ENCODE measurements at places on chromosomes 3 and 15.

GRCh38 chr3:167839460-167840134 is 104.1 kb downstream of the SERPINI1 start:
- no peak for DNase-seq

- no peak for DNase-seq
Measured at GRCh38 chr3:127457546-127458145, 132.9 kb downstream of the TPRA1 start.

GRCh38 chr3:1971780-1972179 is 126.9 kb upstream of the CNTN4 start:
- DNase-seq = no peak

- no peak for DNase-seq
Measured at GRCh38 chr3:127889976-127890650, 24.9 kb upstream of the KBTBD12 start.

- DNase-seq = no peak
Measured at GRCh38 chr3:135922903-135923250, 42.7 kb upstream of the PPP2R3A start.

DNA sequence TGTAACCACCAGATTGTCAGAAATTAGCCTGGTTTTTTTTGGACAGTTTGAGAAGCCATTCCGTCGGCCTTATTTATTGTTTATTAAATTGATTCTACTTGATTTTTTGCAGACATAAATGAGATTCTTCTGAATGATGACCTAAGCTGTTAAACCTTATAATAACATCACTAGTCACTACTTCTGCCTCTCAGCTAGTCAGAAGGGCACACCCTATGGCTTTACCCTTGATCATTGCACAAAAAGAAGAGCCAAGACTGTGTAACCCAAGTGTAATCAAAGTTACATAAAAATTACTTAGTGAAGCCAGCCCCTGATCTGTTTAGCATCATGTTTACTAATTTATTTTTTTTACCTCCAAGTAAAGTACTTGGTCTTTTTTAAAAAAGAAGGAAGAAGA is 64.3 kb downstream of the CHL1 start:
- DNase-seq = no peak

DNA sequence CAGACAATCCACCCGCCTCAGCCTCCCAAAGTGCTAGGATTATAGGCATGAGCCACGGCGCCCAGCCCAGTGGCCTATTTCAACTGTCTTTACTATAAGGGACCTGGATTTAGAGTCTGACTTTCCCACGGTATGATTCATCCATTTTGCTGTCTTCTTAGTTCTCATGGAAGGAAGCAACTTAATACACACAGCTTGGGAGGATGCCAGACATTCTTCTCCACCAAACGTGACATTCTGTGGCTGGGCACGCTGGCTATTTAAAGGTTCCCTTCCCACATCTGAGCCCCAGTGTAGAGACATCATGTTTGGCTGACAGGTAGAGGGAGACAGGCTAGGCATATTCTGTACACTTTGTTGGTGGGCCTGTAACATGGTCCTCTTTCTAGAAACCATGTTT is 26.2 kb downstream of the FAM43A start:
- no peak for DNase-seq

DNA sequence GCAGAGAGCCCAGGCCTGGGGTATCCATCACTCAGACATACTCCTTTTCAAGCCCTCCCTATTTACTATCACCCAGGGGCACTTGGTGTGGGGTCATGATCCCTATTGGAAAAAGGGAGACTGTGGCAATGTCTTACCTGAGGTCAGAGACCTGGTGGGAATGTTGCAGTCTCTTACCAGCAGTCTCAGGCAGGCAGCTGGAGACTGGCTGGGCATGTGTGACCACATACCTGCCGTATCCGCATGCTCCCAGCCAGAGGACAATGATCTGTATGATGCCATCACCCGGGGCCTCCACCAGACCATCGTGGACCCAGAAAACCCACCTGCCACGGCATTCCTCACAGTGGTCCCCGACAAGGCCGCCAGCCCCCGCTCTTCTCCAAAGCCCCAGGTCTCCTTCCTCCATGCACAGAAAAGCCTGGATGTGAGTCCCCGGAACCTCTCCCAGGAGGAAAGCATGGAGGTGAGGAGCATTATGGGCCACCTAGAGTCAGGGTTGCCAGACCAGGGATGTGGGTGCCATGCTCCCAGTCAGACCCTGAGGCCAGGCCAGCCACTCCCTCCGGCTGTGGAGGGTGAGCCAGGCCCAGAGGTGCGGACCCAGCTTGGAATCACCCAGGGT is 5.9 kb downstream of the SH2D7 start:
- DNase-seq = no peak

GRCh38 chr15:37009288-37009687 is 91.1 kb downstream of the MEIS2 start:
- no peak for DNase-seq

DNA sequence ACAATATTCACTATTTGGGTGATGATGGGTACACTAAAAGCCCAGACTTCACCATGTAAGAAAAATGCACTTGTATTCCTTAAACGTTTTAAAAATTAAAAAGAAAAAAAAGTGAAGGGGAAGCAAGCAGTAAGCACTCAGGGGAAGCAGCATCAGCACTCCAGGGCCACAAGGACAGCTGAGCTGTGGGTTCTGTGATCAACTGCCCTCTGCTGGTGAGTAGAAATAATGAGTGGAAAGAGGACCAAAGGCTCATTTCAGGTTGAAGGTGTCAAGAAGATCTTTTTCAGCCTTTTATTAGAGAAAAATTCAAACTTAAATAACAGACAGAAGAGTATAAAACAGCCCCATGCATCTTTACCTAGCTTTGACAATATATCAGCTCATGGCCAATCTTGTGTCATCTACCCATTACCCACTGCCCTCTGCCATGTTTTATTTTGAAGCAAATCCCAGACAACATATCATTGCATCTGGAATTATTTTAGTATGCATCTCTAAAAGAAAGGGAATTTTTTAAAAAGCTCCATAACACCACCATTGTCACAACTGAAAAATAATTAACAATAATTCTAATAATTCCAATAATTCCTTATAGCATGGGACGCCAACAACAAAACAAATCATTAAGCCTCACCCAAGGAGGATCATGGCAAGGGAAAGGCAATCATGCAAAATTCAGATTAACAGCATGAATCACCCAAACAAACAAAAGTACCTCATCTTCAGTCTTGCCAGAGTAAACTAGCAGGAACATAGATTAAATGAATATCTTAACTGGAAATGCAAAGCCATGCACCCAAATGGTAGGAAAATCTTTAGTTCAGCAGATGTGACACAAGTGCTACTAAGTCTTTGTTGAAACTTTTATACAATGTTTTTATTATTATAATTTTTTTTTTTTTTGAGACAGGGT is 42.5 kb downstream of the TAMM41 start:
- no peak for DNase-seq

DNA sequence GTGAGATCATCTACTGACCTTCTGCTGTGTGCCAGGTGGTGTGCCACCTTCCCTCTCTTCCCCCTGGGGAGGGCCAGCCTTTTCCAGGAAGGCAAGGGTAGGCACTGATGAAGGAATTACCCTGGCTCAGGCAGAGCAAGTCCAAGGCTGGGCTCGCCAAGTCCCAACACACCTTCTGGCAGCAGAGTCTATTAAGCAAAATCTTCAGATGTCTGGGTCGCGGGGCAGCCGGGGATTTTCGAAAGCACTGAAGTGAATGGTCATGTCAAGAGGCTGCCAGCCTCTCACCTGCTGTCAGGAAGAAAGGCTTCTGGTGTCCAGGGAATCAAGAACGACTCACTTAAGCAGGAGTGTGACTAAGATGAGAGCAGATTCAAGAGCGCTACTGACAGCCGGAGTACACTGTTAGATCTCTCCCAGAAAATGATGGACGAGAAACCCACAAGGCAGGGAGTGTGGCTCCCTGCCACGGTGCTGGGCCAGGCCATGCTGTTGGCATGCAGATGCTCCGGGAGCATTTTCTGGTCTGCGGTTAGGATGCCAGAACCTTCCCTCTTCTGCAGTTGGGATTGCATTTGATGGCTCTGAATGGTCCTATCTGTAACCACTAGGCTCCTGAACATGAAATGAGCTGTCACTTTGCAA is 479.8 kb downstream of the SHQ1 start:
- DNase-seq = no peak

GRCh38 chr15:78617076-78617475 is 3.7 kb downstream of the CHRNA3 start:
- no peak for DNase-seq

DNA sequence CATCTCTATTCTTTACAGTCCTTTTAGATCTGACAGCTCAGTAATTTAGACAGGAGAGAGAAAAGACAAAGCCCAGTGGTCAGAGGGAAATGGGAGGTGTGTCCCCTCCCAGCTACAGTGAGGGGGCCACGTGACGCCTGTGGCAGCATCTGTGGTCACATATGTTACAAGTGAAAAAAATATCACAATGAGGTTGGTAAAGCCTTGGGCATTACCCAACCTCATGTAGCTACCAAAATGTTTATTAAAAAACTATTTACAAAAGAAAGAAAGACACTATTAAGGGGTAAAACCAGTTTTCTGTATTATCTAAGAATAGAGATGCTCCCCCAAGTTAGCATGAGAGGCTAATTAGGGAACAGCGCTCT is 42.9 kb upstream of the PLCL2 start:
- DNase-seq = no peak

DNA sequence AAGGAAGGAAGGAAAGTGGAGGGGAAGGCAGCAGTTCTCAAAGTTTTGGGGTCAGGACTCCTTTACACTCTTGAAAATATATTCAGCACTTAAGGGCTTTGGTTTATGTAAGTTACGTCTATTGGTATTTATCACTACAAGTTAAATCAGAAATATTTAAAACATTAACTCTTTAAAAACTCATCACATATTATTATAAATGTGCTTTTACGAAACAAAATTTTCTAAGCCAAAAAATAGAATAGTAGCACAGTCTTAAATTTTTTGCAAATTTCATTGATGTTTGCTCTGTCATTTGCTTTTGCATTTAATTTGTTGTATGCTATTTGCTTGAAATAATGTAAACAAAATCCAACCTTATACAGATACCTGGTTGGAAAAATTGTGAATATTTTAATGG is 7.5 kb downstream of the UBE2Q2 start:
- no peak for DNase-seq

GRCh38 chr3:27885641-27886040 is 163.5 kb upstream of the EOMES start:
- DNase-seq = no peak

DNA sequence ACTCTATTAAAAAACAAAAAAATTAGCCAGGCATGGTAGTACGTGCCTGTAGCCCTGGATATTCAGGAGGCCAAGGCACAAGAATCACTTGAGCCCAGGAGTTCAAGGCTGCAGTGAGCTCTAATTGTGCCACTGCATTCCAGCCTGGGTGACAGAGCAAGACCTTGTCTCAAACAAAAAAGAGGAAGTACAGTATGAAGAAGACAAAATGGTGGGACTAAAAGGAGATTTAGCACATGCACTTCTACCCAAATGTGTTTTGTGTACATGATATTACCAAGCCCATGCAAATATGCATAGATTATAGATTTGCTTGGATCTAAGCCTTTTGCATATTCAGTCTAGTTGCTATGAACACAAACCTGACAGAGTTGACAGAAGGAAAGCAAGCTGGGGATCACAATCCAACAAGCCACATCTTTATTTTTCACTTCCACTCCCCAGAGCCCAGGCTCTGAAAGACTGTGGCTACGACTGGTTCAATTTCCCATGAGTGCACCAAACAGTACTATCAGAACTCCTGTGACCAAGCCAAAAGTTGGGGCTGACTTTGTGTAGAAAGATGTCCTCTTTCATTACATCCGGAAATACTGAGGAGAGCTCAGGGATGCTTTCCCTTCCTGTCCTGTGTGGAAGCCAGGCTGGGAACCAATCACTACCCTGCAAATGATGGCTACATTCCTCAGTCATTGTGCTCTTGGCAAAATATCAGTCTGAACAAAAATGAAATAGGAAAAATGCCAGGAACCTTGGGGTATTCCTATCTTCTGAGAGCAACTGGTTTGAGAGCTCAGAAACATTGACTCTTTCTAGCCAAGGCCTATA is 49.4 kb downstream of the TGM4 start:
- no peak for DNase-seq
